ENCODE measurements at places on chromosomes 16 and 17.

GRCh38 chr17:60528828-60529227, 2.8 kb upstream of the APPBP2 start:
- no peak for DNase-seq

- DNase-seq, result no peak
Measured at GRCh38 chr16:77414752-77415231, 20.0 kb downstream of the ADAMTS18 start.

GRCh38 chr16:49349446-49350168, 24.0 kb upstream of the C16orf78 start:
- no peak for DNase-seq

GRCh38 chr16:67286441-67287235, 7.3 kb downstream of the PLEKHG4 start:
- no peak for DNase-seq

DNA sequence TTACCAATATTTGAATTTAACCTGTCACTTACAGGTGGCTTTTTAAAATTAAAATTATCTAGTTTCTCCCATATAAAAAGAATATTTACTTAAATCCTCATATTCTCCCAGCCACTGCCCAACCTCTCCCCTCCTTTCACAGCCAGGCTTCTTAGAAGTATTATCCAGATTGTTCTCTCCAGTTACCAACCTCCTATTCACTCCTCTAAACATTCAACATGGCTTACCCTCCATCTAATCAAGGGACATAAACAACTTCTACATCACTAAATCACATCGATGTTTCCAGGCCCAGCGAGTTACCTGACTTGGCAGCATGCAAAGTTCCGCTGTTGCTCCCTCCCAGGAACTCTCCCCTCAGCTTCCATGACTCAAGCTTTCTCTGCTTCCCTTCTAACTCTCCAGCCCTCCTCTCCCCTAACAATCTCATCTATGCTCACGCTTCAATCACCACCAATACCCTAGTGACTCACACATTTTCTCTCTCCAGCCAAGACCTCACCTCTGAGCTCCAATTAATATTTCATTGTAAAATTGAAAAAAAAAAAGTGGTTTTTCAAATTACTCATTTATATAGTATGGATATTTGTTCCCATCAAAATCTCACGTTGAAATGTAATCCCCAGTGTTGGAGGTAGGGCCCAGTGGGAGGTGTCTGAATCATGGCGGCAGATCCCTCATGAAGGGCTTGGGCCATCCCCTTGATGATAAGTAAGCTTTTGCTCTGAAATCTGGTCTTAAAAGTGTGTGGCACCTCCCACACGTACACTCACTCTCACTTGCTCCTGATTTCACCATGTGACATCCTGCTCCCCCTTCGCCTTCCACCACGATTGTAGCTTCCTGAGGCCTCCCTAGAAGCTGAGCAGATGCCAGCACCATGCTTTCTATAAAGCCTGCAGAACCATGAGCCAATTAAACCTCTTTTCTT, 88.5 kb downstream of the HELZ start:
- no peak for DNase-seq

DNA sequence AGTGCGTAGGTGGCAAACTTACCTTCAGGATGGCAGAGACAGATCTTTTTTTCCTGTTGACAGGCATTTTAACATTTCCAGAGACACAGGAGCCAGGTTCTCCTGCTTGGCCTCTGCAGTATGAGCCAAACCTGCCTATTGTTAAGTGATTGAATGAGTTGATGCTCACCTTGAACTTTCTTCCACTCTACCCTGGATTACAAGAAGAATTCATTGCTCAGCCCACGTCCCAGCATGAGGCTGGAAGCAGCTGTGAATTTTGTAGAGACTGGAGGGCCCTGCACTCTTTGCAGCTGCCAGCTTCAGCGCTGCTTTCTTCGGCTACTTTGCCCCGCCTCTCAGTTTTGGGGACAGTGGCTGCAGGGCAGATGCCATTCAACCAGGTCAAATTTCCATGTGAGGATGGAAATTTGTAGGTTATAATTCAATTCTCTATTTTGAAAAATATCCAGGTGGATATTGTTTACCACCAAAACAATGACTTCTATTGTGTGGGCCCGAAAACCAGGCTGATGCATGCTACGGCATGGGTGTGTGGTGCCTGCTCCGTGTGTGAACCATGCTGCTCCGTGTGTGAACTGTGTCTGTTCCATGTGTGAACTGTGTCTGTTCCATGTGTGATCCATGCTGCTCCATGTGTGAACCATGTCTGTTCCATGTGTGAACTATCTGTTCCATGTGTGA, 75.2 kb upstream of the METTL9 start:
- DNase-seq, result no peak

- no peak for DNase-seq
Measured at GRCh38 chr17:80718428-80718827, 173.8 kb downstream of the RPTOR start.

GRCh38 chr16:89561142-89561883, 831 bp downstream of the RPL13 start:
- no peak for DNase-seq

DNA sequence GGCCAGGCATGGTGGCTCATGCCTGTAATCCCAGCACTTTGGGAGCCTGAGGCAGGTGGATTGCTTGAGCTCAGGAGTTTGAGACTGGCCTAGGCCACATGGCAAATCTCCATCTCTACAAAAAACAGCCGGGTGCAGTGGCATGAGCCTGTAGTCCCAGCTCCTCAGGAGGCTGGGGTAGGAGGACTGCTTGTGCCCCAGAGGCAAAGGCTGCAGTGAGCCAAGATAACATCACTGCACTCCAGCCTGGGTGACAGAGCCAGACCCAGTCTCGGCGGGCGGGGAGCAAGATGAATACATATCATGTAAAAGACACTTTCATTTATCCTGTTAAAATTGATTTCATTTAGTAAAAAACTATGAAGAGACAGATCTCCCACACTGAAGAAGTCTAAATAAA, 54.6 kb downstream of the CREBBP start:
- no peak for DNase-seq

DNA sequence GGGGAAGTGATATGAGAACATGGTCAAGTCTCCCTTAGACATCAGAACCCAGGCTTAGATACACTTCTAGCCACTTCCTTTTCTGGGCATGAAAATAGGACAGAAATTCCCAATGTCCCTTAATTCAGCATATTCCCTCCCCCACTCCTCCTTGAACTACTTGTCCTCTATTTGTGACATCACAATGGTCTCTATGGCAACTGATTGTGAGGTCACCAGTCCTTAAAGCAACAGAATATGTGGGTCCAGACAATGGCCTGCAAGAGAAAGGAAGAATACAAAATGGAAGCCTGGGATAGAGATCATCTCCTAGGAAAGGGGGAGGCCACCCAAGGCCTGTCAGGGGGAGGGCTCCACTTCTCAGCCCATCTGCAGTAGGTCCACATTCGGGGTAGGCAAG, 6.7 kb upstream of the SEZ6 start:
- no peak for DNase-seq

- DNase-seq, result no peak
Measured at GRCh38 chr17:73588891-73589290, 55.4 kb downstream of the SDK2 start.

- DNase-seq, result no peak
Measured at GRCh38 chr17:71084838-71085237, 915.5 kb downstream of the KCNJ2 start.

DNA sequence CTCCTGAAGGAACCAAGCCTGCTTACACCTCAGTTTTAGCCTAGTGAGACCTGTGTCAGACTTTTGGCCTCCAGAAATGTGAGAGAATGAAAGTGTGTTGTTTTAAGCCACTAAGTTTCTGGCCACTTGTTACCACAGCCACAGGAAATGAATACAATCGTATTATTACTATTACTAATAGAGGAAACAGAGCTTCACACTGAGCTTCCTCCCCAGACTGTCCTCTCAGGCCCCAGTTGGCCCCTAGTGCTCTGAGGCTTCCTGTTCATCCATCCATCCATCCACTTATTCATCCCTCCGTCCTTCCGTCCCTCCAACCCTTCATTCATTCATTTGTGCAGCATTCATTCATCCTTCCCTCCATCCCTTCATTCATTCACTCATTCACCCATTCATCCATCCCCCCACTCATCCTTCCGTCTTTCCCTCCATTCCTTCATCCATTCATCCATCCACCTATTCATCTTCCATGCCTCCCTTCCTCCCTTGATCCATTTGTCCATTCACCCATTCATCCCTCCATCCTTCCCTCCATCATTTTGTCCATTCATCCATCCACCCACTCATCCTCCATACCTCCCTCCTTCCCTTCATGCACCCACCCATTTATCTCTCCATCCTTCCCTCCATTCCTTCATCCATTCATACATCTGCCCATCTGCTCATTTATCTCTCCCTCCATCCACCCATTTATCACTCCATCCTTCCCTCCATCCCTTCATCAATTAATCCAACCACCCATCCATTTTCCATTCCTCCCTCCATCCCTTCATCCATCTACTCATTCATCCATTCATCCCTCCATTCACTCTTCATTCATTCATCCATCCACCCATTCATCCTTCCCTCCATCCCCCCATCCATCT, 95.0 kb downstream of the FOXL1 start:
- no peak for DNase-seq

DNA sequence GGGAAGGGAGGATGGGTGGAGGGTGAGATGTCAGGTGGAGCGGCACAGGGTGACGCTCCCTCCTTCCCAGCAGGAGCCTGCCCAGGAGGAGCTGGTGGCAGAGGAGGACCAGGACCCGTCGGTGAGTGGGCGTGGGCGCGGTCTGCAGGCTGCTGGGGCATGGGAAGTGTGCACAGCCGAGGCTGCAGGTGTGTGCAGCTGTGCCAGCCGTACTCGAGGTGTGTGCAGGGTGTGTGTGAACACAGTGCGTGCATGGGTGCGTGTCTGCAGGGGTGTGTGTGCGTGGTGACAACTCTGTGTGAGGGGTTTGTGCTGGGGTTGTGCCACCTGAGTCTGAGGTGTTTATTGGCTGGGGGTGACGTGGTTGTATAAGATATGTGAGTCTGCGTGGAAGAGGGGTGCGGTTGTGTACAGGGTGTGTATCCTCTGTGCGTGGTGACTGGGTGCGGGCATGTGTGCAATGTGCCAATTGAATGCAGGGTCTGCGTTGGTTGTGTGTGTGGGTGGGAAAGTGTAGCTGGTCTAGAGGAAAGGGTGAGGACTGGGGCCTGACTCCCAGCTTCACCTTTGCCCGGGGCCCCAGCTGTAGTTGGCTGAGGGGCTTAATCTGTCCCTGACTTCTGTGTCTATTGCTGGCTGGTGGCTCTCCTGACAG, 670 bp downstream of the TNFSF12 start:
- no peak for DNase-seq

DNA sequence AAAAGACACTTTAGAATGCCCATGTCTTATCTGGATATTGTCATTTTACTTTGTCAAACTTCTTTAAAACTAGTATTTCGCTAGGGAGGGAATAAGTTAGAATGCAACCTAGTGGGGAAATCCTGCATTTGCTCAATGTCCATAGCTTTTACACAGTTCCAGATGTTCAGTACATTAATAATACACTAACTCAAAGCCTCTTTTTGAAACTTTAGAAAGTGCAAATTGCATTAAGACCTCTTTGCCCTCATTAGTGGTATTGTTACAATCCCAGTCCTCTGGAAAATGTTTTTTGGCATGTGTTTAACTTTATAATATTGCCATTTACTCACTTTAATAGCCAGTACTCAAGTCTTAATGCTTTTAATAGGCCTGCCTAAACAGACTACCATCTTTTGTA, 106.8 kb downstream of the BRIP1 start:
- no peak for DNase-seq

GRCh38 chr16:86609115-86609514, 30.8 kb downstream of the FOXL1 start:
- no peak for DNase-seq

GRCh38 chr17:40415390-40415789, 2.3 kb downstream of the TOP2A start:
- no peak for DNase-seq

GRCh38 chr16:68539711-68540239, 684 bp downstream of the ZFP90 start:
- no peak for DNase-seq

DNA sequence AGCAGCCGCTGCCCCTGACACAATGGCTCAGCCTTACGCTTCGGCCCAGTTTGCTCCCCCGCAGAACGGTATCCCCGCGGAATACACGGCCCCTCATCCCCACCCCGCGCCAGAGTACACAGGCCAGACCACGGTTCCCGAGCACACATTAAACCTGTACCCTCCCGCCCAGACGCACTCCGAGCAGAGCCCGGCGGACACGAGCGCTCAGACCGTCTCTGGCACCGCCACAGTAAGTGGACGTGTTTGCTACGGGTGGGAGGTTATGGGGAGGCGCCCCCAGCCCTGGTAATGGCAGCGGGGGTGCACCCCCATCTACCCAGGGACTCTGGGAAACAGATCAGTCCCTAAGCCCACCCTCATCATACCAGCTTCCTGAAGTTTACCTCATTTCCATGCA, 185.5 kb downstream of the RBFOX1 start:
- no peak for DNase-seq

GRCh38 chr17:9937241-9937761, 32.2 kb upstream of the RCVRN start:
- DNase-seq, result no peak

GRCh38 chr17:41965694-41966462, 717 bp upstream of the CNP start:
- DNase-seq, result no peak

DNA sequence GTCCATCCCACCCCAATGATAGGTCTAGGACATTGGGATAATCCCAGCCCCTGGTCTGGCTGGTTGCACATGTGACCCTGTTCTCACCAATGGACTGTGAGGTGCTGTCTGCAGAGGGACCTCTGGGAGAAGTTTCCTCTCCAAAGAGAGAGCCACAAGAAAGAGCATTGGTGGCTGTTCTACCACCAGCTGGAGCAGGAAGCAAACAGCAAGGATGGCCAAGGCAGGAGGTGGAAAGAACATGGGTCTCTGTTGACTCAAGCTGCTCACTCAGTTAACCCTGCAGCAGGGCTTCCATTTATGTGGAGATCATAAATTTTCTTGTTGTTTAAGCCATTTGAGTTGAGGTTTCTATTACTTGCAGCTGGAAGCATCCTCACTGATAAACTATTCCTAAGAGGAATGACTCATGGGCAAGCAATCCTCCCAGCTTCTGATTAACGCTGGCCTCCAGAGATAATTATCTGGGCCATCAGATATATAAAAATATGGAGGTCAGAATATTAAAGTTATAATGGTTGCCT, 52.6 kb downstream of the CYB5B start:
- no peak for DNase-seq

GRCh38 chr16:88799569-88800276, 3.9 kb upstream of the CDT1 start:
- DNase-seq, result no peak

GRCh38 chr17:778096-778495, 4.0 kb downstream of the GLOD4 start:
- no peak for DNase-seq

GRCh38 chr17:3763777-3764170, 37.2 kb downstream of the ITGAE start:
- no peak for DNase-seq

Data from right renal cortex interstitium (tissue), 3 donors.